ENCODE measurements at places on chromosomes 3 and 15.

GRCh38 chr3:141122455-141123030, 71.4 kb downstream of the SPSB4 start:
- no peak for DNase-seq

GRCh38 chr3:192843723-192844485, 73.8 kb downstream of the MB21D2 start:
- no peak for DNase-seq

DNA sequence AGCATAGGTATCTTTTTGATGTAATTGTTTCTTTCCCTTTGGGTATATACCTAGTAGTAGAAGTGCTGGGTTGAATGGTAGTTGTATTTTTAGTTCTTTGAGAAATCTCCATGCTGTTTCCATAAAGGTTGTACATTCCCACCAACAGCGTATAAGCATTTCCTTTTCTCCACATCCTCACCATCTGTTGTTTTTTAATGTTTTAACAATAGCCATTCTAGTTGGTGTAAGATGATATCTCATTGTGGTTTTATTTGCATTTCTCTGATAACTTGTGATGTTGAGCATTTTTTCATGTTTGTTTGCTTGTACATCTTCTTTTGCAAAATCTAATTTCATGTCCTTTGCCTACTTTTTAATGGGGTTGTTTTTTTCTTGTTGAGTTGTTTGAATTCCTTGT, 80.0 kb upstream of the TMC3 start:
- DNase-seq = no peak

DNA sequence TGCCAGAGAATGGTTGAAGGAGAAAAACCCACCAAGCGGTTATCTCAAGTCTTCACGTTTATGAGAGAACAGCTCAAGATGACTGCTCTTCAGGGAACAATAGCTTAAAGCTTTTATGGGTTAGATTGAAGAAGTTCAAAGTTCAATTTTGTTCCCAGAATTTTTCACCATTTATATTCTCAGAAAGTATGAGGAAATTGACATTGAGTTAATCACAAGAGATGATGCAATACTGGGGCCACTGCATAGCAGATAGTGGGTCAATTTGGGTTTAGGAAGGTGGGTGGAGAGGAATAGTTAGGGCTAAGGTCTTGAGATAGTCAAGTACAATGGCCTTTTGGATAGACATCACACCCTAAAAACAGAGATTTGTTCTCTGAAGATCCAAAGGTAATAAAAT, 539.3 kb downstream of the SQOR start:
- DNase-seq = no peak

All from stimulated activated CD4-positive, alpha-beta T cell treated with anti-CD3 and anti-CD28 coated beads, Interleukin-1b, Interleukin-23, amount 100 ng/mL, for 1 hour (primary cell).